ENCODE measurements at places on chromosomes 1 and 21.

- no peak for DNase-seq
Measured at GRCh38 chr1:151939779-151940178, 30.5 kb upstream of the THEM4 start.

DNA sequence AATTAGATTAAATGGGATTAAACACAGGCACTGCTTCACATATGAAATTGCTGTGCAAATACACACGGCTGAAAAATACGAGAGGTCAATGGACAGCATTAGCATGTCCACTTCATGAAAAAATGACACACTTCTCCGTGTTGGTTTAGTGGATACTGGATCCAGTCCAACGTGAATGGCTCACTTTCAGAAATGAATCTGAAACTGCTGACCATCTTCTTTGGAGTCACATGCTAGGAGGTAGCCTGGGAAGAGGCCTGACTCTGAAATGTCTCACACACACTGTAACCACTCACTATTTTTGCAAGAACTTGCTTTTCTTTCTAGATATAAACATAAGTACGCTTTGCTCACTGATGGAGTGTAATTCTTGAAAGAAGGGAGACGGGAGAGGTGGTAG, 127.3 kb downstream of the HLCS start:
- DNase-seq = no peak

DNA sequence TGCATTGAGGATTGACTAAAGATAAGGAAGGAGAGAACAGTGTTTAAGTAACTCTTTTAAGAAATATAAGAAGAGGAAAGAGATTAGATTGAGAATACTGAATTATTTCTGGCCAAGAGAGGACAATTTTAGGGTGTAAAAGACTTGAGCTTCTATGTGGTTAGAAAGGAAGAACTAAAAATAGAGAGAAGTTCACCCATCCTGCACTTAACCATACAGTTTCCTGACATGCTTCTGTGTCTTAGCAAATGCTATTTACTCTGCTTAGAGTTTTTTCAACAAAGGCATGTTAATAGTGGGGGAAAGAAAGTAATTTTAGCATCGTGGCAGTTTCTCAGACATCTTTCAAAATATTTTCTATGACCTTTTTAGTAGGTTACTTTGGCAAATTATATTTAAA, 122.8 kb upstream of the GPR52 start:
- DNase-seq = no peak

DNA sequence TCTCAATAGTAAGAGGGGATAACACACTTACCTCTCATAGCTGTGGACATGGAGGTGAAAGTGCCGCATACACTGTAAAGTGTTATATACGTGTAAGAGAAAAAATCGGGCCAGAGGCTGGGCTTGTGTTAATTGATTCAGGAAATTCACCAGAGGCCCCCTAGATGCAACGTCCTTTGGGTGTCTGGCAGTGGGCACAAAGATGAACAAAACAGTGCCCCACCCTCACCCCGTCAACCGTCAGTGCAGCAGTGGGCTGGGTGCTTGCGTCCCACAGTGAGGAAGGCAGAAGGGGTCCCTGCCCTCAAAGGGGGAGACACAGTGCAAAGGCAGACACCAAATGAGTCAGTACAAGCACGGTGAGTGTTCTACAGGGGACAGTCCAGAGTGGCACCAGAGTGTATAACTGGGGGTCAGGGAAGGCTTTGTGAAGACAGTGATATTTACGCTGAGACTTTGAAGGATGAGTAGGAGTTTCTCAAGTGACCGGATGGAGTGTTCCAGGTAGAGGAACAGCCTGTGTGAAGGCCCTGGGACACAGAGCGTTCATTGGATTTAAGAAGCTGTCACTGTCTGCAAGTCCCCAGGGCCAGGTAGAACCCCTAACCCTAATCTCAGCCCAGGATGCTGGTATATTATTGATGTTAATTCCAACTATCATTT, 6.6 kb upstream of the MTFR1L start:
- no peak for DNase-seq

GRCh38 chr1:188350104-188350503, 1521.4 kb downstream of the PLA2G4A start:
- no peak for DNase-seq

GRCh38 chr1:230629511-230629910, 12.8 kb upstream of the COG2 start:
- DNase-seq = no peak

DNA sequence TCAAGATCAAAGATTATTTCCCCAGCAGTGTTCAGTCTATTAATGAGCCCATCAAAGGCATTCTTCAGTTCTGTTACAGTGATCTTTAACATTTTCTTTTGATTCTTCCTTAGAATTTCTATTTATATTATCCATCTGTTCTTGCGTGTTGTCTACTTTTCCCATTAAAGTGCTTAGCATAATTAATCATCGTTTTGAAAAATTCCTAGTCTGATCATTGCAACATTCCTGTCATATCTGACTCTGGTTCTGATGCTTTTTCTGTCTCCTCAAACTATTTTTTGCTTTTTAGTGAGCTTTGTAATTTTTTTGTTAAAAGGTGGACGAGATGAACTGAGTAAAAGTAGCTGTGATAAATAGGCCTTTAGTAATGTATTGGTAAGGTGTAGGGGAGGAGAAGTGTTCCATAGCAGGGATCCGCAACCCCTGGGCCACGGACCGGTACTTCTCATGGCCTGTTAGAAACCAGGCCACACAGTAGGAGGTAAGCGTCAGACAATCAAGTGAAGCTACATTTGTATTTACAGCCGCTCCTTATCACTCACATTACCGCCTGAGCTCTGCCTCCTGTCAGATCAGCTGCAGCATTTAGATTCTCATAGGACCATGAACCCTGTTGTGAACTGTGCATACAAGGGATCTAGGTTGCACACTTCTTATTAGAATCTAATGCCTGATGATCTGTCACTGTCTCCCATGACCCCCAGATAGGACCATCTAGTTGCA, 163.3 kb downstream of the PIK3R3 start:
- DNase-seq = no peak

DNA sequence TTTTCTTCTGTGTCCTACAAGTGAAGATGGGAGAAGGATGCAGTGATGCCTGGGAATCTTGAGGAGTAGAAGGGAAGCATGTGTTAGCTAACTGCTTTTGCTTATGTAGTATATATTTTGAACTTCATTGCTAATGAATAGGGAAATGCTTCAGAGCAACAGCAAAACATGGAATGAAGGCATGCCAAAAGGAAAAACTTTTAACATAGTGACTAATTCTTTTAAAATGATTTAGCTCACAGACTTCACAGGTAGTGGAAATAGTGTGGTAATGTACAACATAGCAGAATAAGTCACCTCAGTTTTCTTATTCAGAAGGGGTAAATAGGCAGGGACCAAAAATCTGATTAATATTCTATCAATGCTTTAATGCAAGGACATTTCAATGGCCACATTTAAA, 95.5 kb downstream of the LYPLAL1 start:
- no peak for DNase-seq

GRCh38 chr1:203691447-203691846, 64.8 kb downstream of the ATP2B4 start:
- no peak for DNase-seq

GRCh38 chr1:178934546-178934945, 63.7 kb upstream of the ANGPTL1 start:
- no peak for DNase-seq

DNA sequence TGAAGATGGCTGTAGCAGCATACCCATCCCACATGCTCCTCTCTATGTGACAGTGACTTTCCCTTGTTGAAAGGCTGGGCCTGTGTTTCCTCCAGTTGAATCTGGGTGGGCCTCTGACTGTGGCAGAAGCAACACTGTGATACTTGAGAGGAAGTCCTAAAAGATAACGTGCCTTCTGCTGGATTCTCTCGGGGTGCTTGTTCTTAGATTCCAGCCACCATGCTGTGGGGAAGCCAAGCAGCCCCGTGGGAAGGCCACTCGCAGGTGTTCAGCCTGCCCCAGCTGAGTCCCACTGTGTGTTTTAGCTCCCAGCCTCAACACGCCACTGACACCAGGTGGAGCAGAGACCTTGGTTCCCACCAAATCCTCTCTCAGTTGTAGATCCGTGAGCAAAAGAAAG, 31.5 kb downstream of the TRAPPC10 start:
- no peak for DNase-seq

DNA sequence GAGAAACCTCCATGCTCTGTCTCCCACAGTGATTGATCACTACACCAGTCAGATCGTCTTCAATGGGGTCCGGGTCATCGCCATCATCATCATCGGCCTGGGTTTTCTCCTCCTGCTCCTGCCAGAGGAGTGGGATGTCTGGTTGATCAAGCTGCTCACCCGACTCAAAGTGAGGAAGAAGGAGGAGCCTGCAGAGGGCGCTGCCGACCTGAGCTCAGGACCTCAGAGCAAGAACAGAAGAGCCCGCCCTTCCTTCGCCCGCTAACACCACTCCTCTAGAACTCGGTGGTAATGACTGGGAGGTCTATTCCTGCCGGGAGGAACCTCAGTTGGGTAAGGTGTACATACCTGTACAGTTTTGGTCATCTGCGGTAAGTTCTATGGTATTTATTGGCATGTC, 50.3 kb upstream of the COA6 start:
- DNase-seq = peak; percentile 64

GRCh38 chr1:191517826-191518225, 640.4 kb upstream of the RGS18 start:
- no peak for DNase-seq

DNA sequence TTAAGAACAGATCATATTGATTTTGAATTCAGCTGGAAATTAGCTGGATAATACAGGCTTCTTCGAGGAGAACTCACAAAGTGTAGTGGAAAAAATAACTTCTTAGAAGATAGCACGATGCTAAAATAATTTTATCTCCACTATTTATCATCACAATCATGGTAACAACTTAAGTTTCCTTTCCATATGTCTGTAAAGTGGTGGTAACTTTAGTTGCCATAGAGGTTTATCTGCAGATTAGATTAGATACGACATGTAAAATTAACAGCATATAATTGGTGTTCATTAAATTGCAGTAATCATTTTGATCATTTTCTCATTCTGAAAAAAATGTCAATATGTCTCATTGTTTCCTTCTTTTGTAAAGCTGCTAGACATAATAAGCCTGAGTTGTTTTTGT, 921.5 kb downstream of the KCNT2 start:
- DNase-seq = no peak

GRCh38 chr1:40825996-40826395, 36.2 kb downstream of the CITED4 start:
- no peak for DNase-seq
